AG04449 (cell line): ENCODE measurements at places on chromosomes 3 and 15.

GRCh38 chr3:104606812-104607211, 759.9 kb upstream of the ALCAM start:
- DNase-seq, result no peak

GRCh38 chr3:50389414-50389767, 30.1 kb upstream of the TMEM115 start:
- DNase-seq, result no peak

DNA sequence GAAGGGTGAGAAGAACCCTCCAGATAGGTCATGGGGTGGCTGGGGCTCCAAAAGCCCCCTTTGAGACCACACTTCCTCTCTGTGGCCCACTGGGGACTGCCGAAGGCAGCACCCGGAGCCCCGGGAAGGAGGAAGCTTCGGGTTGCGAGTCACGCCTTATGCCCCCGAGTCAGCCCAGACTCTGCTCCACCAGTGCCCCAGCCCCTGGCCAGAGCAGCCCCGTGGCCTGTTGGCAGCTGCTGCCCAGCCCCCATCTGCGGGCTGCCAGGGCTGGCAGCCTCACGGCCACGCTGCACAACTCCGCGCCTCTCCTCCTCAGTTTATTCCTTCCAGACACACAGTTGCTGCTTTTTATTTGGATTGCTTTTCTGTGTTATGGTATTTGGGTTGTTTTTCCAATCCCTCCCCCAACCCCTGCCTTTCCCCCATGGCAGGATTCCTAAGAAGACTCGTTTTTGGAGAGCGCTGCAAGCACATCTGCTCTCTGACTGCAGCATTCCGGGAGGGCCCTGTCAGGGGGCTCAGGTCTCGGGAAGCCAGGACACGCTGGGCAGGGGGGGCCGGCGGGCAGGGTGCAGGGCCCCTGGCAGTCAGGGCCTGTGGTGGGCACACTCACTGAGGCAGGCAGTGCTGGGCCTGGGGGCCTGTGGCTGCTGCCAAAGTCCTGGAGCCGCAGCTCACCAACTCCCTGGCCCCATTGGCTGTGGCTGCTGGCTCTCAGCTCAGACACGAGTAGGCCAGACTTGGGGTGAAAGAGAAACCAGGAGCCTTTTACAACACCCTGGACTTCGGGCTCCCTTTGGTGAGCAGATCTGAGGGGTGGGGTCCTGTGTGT, 20.2 kb downstream of the MAGEF1 start:
- DNase-seq, result no peak

GRCh38 chr15:64767203-64767602, 8.2 kb downstream of the RBPMS2 start:
- DNase-seq, result no peak

DNA sequence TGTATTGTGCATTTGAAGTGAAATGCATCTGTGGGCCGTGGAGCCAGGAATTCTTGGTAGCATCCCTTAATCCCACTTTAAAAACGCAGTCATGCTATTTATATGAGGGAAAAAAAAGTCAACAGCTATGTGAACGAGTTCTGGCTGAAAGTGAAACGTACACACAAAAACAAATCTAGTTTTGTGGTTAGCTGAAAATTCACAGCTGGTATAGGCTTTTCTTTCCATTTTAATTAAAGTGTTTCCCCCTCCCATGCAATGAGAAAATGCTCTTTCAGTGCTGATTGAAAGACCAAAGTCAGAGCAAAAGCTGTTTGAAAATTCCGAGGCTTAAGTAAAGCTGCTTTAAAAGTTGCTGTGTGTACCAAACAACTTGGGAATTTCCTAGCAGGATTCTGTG, 297.4 kb downstream of the PLCL2 start:
- DNase-seq, result no peak

DNA sequence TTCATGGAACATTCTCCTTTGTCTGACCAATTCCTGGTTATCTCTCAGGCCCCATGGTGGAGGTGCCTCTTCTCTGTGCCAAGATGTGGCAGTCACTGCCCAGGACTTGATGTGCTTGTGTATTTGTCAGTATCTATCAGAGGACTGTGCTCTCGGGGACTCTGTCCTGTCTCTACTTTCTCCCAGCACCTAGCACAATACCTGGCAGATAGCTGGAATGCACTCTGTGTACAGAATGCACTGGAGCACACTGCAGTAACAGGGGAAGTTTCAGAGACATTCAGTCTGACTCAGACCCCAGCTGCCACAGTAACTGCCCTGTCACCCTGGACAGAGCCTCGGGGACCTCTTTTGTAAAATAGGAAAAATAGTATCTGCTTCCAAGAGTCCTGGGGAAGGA, 34.6 kb upstream of the SV2B start:
- no peak for DNase-seq

DNA sequence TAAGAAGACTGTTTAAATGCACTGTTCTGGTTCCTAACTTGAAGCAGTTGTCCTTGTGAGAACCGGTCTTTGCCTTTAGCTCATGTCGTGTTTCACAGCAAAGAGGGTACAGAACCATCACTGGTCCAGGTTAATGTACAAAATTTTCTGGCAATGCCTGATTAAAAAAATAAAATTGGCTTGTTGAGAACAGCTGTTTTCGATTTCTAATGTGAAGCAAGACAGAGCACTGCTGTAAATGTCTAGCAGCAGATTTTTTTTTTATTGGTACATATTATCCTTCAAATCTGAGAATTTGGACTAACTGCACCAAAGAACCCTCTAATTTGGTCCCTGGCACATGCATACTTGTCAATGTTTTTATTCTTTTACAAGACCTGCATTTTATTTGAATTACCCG, 103.3 kb downstream of the STT3B start:
- DNase-seq, result no peak

- DNase-seq, result no peak
Measured at GRCh38 chr3:108818404-108818803, 4.2 kb upstream of the TRAT1 start.

DNA sequence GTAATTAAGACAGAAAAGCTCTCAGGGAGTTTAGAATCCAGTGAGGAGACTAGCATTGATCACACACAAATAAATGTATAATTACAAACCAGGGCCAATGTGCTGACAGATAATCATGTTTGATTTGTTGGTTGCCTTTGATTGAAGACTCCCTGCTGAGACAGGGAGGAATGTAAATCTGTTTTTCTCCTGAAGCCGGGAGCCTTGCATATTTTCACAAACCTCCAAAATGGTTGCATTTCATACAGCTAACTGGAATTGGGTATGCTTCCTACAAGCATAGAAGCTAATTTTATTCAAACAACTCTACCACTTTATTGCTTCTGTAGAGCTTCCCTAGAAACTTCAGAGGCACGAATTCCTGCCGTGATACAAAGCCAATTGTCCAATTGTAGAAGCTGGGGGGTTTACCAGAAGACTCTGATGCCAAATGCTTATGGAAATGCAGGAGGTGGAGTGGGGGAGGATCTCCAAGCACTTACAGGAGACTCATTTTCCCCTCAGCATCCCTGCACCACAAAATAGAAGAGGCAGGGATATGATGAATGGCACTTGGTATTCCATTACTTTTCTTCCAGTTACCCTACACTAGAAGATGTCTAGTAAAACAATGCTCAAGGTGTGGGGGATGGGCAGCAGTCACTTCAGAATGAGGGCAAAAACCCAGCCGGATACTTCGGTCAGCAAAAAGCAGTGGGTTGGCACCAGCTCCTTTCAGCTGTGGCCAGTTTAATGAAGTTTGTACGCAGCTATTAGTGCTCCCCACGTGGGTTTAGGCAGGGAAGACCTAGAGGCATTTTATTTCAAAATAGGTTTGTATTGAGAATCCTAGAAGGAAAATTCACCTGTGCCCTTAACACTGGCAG, 11.4 kb upstream of the MEX3B start:
- DNase-seq, result no peak

- no peak for DNase-seq
Measured at GRCh38 chr15:99717161-99718009, 15.9 kb downstream of the LYSMD4 start.

GRCh38 chr3:49924683-49925082, 4.9 kb downstream of the MON1A start:
- no peak for DNase-seq

DNA sequence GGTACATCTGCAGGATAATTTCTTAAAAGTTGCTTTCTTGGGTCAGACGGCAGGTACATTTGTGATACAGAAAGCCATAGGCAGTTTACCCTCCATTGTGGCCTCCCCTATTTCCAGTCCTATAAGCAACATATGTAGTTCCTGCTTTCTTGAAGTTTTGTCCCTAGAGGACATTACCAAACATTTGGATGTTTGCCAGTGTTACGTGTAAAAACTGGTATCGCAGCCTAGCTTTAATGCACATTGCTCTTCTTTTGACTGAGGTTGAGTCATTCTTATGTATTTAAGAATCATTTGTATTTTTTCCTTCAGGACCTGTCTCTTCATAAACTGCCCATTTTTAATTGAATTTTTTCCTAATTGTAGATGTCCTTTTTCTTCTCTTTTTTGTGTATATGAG, 114.3 kb downstream of the DIPK2A start:
- DNase-seq, result no peak

- DNase-seq, result no peak
Measured at GRCh38 chr3:33940149-33940548, 141.7 kb downstream of the PDCD6IP start.

DNA sequence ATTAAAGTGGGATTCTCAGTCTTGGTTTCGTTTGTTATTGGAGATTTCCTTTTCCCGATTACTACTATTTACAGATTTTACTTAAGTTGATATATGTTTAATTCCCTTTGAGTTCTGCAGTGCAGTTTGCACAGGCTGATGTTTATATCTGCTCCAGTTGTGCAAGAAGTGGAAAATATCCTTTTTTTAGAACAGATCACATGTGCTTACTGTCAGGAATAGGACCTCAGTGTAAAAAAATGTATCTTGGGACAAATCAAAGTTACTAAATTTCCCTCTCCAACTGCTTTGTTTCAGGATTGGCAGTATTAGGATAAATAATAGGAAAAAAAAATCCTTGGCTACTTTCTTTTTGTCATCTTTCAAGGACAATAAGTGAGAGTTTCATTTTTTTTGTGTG, 6.9 kb downstream of the MITF start:
- no peak for DNase-seq
